Stimulated activated CD4-positive, alpha-beta T cell treated with anti-CD3 and anti-CD28 coated beads, Interleukin-15, amount 100 ng/mL, for 24 hours (primary cell): ENCODE measurements at places on chromosomes 5 and 9.

- DNase-seq, result no peak
Measured at GRCh38 chr5:32565145-32565544, 20.2 kb upstream of the SUB1 start.

- no peak for DNase-seq
Measured at GRCh38 chr9:3080951-3081350, 237.1 kb upstream of the PUM3 start.

DNA sequence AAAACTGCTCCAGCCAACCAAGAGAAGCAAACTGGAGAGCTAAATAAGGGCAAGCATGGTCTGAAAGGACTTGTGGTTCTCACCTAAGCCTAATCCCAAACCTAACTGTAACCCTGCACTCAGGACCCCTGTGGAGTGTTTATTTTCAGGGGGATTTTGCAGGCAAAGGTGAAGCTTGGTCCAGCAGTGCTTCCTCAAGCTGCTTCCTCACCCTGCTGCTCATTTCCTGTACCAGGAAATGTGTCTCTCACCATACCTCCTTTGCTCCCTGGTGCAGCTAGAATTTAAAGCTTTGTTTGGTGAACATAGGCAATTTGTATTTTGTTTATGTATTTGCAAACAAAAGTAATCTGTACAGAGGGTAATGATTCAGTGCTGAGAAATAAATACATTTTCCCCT is 50.2 kb downstream of the CARTPT start:
- no peak for DNase-seq

DNA sequence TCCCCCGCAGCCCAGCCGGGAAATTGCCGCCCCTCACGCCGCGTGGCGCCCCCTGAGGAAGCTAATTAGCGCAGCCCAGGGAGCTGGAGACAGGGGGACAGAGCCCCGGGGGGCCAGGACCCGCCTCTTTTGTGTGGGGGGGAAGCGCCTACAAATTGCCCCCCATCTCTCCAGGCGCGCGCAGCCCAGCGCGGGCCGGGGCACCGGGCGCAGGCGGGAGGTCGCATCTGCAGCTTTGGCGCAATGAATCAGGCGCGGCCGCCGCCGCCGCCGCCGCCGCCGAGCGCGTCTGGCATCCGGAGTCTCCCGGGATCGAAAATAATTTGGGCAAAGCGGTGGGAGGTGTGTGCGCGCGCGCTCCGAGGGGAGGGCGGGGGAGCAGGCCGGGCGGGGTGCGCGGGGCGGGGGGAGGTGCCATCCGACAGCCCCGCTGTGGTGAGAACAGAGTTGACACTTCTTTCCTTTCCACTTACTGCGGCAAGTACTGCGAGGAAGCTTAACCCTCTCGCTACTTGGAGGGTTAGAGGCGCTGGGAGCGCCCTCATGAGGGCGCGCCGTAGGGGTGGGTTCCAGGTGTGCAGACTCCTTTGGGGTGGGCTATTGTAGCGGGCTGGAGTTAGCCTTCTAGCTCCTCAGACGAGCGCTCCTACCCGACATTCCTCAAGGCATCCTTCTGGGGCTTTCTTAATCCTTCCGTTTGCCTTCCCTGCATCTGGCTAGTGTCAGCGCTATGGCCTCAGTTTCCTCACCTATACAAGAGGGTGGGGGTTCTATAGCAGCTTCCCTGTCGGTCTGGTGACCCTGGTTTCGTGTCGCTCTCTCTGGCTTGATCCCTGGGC is 63.1 kb downstream of the CXXC5 start:
- peak; percentile 72 for DNase-seq

DNA sequence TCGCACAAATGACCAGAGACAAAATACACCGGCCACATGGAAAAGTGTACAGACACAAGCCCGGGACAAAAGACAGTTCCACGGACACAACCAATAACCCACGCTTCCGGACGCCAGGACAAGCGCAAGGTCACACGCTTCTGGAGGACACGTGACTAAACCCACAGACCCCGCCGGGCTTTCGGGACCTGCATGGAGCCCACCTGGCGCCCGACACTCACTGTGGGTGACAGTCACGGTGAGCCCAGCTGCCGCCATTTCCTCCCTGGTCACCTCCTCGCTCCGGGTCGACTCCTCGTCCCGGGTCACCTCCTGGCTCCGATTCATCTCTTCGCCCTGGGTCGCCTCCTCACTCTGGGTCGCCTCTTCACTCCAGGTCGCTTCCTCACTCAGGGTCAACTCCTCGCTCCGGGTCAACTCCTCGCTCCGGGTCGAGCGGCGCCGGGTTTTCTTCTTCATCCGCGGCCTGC is 470 bp downstream of the BAG1 start:
- peak; percentile 63 for DNase-seq

DNA sequence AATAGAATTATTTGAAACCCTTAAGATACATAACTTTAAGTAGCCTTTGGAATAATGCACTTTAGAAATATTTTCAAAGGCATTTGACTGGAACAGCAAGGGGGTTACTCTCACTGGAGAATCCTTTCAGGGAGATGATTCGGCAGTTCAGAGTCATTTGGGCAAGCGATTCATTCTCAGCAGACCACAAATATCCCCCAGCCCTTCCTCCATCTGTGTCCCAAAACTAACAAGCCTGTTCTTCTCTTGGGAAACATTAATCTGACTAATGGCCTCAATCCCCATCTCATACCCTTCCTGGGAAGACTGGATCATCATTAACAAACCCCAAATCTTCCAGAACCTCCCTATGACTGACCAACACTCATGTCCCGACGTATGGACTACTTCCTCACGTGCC is 65.8 kb upstream of the S1PR3 start:
- DNase-seq, result no peak

DNA sequence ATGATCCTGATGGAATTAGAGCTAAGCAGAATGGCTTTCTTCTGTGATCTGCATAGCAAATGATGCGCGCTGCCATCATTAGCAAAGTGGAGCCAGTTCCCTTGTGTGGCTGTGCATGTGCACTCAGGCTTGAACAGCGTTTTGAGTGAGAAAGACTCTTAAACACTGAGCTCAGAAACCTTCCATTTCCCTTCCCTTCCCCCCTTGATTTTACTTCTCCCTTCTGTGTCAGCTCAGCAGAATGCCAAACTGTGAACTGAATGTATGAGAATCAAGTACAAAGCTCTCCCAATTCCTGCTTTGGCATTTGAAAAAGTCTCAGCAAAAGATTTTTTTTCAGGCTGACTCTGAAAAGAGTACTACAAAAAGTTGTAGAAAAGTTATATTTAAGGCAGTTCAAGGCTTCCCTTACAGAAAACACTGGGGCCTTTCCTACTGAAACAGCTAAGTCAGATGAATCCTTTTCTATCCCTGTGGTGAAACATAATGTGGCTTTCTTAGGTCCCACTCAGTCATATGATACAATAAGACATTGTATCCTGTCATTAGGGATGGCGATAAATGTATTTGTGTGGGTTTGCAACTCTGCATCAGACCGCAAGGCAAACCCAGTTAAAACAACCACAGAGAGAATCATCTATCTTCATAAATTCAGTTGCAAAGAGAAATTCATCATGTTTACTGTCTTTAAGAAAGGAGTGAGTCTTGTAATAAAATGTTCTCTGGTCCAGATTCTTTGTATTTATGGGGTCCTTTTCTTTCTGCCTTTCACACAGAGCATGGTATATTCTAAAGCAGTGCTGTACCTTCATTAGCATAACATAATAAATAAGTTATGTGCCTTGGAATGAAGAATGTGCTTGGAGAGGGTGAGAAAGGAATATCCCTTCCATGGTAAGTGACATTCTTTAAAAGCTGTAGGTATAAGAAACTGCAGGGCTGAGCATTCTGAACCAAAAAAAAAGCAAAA is 222.6 kb downstream of the CAAP1 start:
- no peak for DNase-seq

DNA sequence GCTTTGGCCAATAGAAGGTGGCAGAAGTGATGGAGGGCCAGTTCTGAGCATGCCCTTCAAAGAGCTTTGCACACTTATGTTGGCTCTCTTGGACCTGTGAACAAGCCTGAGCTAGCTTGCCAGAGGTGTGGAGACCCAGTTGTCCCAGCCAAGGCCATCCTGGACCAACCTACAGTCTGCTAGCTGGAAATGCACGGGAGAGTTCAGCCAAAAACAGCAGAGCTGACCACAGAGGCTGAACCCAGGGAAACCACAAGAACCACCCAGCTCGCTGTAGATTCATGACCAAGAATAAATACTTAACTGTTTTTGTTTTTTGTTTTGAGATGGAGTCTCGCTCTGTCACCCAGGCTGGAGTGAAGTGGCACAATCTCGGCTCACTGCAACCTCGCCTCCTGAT is 65.4 kb upstream of the HAND1 start:
- DNase-seq, result no peak

GRCh38 chr9:83977196-83977595 is 2.8 kb downstream of the HNRNPK start:
- DNase-seq, result no peak

- no peak for DNase-seq
Measured at GRCh38 chr5:101012880-101013279, 109.8 kb upstream of the ST8SIA4 start.

- no peak for DNase-seq
Measured at GRCh38 chr9:33742519-33742918, 52.8 kb upstream of the PRSS3 start.

GRCh38 chr9:97933297-97933998 is 4.5 kb downstream of the HEMGN start:
- no peak for DNase-seq

GRCh38 chr9:128231638-128232527 is 28.7 kb downstream of the DNM1 start:
- DNase-seq, result peak; percentile 33

DNA sequence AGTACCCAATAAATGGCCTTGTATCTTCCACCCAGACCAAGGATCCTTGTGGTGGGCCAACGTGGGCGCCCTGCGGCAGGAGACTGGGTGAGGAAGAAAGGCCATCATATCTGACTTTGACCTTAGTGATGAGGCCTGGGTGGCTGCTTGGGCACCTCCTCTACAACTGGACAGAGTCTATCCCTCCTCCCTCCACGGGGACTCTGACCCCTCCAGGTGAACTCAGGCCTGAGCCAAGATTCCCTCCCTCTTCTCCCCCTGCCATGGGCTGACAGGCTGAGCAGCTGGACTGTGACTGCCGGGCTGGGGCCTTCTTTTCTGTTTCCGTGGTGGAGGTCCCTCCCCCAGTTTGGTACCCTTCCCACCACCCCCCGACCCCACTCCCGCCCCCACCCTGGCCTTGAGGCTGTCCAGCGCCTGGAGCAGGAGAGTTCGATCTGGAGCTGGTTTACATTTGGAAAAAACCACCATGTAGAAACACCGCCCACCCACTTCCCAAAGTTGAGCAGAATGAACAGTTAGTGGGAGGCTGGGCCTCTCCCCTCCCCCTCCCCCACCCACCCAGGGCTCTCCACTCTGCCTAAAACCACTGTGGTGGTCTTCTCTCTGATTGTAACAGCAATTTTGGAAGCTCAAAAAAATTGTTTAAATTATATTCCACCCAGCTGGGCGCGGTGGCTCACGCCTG is 1.2 kb upstream of the PHYHD1 start:
- DNase-seq, result no peak

GRCh38 chr5:143499480-143500114 is 96.1 kb upstream of the NR3C1 start:
- no peak for DNase-seq

GRCh38 chr5:102975457-102976182 is 144.3 kb downstream of the GIN1 start:
- no peak for DNase-seq

DNA sequence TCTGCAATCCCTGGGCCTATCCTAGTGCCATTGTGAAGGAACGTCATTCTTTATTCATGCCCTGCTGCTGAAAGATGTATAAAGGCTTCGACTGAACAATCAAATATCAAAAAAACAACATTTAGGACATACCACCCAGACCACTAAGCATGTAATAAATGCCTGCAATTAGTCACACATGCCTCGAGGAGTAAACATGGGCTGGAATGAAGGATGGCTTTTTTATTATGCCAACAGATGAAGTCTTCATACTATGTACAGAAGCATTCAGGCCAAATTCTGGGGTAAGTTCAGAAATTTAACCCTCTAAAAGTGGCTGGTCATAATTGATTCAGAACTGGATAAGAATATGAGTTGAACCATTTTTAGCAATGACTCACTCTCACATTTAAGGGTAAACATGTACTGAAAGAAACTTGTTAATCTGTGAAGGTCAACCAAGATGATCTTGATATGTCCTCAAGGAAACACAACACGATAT is 38.1 kb downstream of the FAM240B start:
- no peak for DNase-seq

DNA sequence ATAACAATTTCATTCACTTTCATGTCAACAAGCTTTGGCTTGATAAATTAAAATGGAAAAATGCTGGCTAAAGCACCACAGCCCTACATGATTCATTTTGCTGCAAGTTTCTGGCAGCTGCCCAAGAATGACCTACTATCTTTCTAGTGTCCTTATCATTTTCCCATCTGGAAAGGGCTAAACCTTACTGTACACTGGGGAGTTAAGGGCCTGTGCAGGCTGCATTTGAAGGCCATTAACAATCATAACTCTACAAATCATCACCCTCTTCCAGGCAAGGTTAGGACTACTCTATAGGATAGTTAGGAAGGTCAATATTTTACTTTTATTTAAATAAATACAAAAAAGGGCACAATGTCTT is 579.7 kb upstream of the ZNF608 start:
- no peak for DNase-seq

- DNase-seq, result no peak
Measured at GRCh38 chr5:178473854-178474253, 116.3 kb downstream of the COL23A1 start.

DNA sequence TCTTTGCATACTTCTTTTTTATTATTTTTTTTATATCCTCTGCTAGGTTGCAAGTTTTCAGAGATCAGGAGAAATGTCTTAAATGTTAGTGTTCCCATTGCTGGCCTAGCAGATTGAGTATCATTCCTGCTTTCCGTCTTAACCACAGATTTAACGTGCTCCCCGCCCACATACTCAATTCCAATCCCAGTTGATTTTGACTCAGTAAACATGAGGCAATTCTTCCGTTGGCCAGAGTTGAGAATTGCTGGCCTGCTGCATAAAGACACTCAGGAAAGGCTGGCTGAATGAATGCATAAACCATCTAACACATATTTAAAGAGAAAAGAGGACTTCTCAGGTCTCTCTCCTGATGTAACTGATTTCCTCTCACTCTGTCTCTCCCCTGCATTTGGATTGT is 46.8 kb upstream of the PLPP6 start:
- DNase-seq, result no peak

DNA sequence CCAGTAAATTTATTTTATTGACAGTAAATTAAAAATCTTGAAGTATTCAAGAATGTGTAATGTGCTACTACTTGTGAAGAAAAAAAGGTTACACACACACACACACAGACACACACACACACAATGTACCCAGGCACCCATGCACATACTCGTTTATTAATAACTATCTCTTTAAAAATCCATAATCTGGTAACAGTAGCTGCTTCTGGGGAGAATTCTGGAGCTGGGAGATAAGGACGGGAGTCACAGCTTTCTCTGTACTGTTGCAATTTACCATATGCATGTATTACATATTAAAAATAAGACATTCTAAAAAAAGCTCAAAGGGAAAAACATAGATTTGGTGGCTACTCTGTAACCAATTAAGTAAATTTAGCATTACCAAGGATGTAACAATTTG is 7.9 kb upstream of the C1QTNF2 start:
- no peak for DNase-seq

DNA sequence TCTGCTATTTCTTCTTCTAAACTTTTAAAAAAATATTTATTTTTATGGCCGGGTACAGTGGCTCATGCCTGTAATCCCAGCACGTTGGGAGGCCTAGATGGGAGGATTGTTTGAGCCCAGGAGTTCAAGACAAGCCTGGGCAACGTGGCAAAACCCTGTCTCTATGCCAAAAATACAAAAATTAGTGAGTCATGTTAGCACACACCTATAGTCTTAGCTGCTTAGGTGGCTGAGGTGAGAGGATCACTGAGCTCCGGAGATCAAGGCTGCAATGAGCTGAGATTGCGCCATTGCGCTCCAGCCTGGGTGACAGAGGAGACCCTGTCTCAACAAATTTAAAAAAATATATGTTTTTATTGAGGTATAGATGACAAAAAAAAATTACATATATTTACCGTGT is 5.6 kb downstream of the AP3S1 start:
- DNase-seq, result no peak
